Cardiac muscle cell (in vitro differentiated cells and primary cell): ENCODE measurements at places on chromosomes 13 and 19. TPM values are rescaled to one million over a fixed set of nuclear protein-coding genes. Genes with fewer than 3 reads are reported as not detected.

DNA sequence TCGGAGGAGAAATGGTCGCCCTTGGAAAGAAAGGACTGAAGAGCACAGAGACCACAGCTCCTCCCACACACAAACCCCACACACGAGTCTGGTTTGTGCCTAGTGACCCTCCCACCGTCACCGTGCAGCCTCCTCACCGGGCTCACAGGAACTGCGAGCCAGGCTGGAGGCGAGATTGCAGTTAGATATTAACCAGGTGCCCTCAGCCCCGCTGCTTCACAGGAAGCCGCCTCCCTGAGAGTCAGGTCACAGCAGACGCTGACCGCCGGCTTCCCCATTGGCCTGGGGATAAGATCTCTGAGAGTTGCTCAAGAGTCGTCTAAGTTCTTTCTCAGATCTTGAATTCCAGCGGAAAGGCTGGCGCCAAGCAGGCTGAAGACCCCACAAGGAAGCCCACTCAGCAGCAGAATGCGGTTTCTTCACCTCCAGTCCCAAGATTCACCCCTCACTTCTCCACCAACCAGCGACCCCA lies 870 bp downstream of the ZNF44 start:
- H3K4me1 ChIP-seq: peaks cover 14% of the 10 kb centered on the region
- H3K36me3 ChIP-seq: no peaks in the 10 kb centered on the region
- no peaks in the 10 kb centered on the region for H3K27me3 ChIP-seq
- peak; percentile 92 for DNase-seq
- H3K4me3 ChIP-seq: peak overlapping the region; percentile 81

DNA sequence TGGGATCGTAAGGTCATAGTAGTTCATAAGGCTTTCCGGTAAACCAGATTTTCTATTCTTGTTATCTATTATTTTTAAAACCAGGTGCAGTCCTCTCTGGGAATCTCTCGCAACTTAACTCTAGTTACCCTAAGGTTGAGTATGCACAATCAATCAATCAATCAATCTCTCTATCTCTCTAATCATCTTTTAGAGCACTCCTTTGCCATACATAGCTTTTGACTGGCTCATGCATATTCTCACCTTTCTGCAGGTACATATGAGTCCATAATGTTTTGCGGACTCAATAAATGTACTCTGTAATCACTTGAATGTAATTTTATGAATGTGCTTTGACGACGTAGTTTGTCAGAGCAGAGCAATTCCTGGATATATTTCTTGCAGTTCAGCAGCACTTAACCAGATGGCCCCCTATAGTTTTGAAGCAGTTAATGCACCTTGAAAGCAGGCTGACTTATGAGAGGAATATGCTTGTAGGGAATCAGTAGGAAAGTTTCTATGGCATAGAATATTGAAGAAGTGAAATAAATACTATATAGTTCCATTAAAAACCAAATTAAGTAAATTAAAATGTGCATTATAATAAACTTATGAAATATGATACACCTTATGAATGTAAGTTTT lies 524.7 kb downstream of the GPC5 start:
- no peaks in the 10 kb centered on the region for H3K27me3 ChIP-seq
- DNase-seq: peak; percentile 40
- no peaks in the 10 kb centered on the region for H3K4me1 ChIP-seq
- no peak overlapping the region for H3K4me3 ChIP-seq

GRCh38 chr13:76009267-76009890 lies 373.2 kb downstream of the LMO7 start:
- H3K27me3 ChIP-seq: no peaks in the 10 kb centered on the region
- no peak overlapping the region for H3K4me3 ChIP-seq
- H3K27ac ChIP-seq: no peak overlapping the region
- H3K4me1 ChIP-seq: peaks cover 61% of the 10 kb centered on the region

GRCh38 chr19:45660636-45661035 lies 7.4 kb upstream of the GIPR start:
- DNase-seq: no peak
- peaks cover 6% of the 10 kb centered on the region for H3K4me1 ChIP-seq
- no peaks in the 10 kb centered on the region for H3K27me3 ChIP-seq
- no peak overlapping the region for H3K27ac ChIP-seq

- H3K36me3 ChIP-seq: no peaks in the 10 kb centered on the region
- no peak within 1 kb of the TSS for H3K27ac ChIP-seq
- no peak within 1 kb of the TSS for H3K4me3 ChIP-seq
- H3K4me1 ChIP-seq: no peaks in the 10 kb centered on the region
- H3K27me3 ChIP-seq: peaks cover 61% of the 10 kb centered on the region
- DNase-seq: peak; percentile 71
Observed at GRCh38 chr19:40217934-40218890, at the start of gene TTC9B. Gene TTC9B, minus strand, starts transcription at chr19:40218384. Its CDS starts 3 bp downstream, at chr19:40218381.

- no peaks in the 10 kb centered on the region for H3K36me3 ChIP-seq
- H3K27ac ChIP-seq: no peak overlapping the region
- no peak overlapping the region for H3K4me3 ChIP-seq
- DNase-seq: no peak
Observed at GRCh38 chr13:31805841-31806240, 66.5 kb downstream of the RXFP2 start.

Gene RUBCNL
- 1.1 and 1.5 TPM in 2 replicates for total RNA-seq

Gene FCAR
- not detected in 2 replicates for total RNA-seq

Gene ZSCAN4
- not detected in 2 replicates for total RNA-seq

Gene ITM2B
- total RNA-seq: 123 and 135 TPM in 2 replicates

Gene IGFLR1
- 1.5 and 2.6 TPM in 2 replicates for total RNA-seq

Gene SDHAF1
- 49.6 and 58.0 TPM in 2 replicates for total RNA-seq

Gene ZNF223
- total RNA-seq: 7.5 and 7.6 TPM in 2 replicates

Gene ZNF829
- total RNA-seq: 2.3 and 2.7 TPM in 2 replicates

Gene ZNF699
- 17.1 and 20.9 TPM in 2 replicates for total RNA-seq
